Caco-2 (cell line): ENCODE measurements at places on chromosomes 4 and X. TPM values are rescaled to one million over a fixed set of nuclear protein-coding genes. Genes with fewer than 3 reads are reported as not detected.
A peak's percentile ranks its signal among the peaks of the same experiment; 100 is the strongest.

GRCh38 chrX:46477435-46477834 lies 67.8 kb downstream of the ZNF674 start:
- DNase-seq: no peak

Gene LINC00632
- total RNA-seq: not detected in 2 replicates

DNA sequence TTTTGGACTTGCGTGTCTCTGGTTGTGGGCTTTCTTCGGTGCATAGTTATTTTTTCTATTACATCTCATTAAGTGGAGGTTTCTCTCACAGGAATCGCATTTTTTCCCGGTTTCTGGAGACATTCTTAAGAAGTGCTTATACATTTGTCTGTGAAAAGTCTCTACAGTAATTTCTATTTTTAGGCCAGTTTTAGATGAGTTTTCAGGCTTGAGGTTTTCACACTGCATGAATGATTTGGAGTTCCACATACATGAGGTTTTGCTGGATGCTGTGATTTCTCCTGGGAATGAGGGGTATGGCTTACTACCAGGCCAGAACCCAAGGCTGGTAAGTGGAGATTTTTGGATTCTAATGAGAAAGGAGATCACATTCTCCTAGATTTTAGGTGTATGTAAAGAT lies 422.6 kb upstream of the SLIT2 start:
- no peak for DNase-seq

Gene JADE3
- total RNA-seq: 21.7 and 22.7 TPM in 2 replicates

Gene SLC10A4
- total RNA-seq: 1.7 and 2.6 TPM in 2 replicates

DNA sequence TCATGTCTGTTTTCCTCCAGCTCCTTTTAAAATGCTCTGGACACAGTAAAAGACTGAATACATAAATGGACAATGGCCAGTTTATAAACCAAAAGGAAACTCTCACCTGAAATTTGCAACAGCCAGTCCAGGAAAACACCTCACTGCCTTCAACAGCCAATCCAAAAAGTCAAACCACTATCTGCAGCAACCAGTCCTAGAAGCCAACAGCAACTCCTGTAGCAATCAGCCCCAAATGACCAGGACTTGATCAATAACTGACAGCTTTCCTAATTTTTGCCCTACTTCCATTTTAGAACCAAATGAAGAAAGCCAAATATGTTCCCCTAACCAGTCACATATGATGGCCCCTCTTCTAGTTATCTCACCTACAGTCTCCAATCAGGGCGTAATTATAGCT lies 309.5 kb upstream of the CPXCR1 start:
- DNase-seq: no peak

Gene SPANXA1
- total RNA-seq: not detected in 2 replicates

DNA sequence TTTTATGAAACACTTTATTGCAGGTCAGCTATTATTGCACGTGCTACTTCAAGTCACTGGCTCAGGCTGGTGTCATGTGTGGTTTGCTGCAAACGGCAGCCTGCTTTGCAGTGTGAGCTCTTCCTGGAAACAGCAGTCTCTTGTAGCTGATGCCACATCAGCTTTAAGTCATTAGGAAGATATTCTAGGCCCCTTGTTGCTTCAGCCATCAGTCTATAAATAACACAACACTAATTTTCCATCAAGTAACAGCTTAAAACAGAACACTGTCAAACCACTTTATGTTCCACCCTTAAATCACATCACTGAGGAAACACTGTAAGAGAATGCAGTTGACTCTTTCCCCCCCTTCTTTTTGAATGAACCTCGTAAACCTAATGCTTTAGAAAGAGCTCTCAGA lies 93.8 kb downstream of the GATB start:
- DNase-seq: no peak

DNA sequence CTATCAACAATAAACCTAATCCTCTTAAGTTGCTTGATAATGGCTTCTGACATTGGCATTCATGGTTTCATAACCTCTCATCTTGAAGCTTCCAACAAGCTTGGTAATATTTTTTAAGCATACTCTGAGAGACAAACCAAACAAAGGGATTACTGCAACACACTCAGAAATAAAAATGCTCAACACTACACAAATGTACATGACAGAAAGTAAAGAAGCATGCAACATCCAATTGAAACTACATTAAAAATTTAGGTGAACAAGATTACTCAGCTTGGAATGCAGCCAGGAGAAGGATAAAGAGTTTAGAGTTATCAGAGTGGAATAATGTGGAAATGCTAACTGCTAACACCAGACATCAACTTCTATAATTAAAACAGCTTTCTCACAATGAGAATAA lies 1136.6 kb upstream of the PABPC4L start:
- DNase-seq: no peak

DNA sequence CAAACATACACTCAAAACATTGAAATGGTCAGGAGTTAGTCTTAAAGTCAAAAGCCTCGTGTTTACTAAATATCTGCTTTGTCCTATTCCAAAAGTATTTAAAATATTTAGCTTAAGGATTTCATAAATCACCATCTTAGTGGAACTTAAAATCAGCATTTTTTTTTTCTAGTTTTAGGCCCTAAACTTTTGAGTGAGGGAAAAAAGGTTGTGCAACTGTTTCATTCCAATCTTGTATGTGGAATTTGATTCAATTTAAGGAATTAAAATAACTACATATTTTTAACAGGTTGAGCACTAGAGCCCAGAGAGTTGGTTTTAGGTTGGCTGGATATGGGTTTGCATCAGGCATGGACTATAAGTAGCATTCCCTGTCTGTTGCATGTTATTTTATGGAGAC lies 35.7 kb upstream of the ANK2 start:
- DNase-seq: no peak

- DNase-seq: no peak
These were observed 4.6 kb upstream of the GRID2 start for GRCh38 chr4:92299152-92299551.

DNA sequence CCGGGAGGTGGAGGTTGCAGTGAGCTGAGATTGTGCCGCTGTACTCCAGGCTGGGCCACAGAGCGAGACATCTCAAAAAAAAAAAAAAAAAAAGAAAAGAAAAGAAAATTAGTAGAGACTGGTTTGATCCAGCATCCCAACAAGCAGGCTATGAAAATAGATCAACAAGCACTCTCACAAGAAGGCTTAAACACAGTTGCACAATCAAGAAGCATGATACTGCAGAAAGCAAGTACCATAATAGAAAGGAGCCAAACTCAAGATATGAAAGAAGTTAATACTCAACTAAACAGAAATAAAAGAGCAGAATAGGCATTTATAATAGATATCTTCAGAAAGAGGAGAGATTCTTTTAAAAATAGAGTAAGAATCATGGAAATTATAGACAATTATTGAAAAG lies 10.6 kb downstream of the TLR6 start:
- no peak for DNase-seq

GRCh38 chr4:159104694-159105414 lies 2.0 kb downstream of the RAPGEF2 start:
- no peak for DNase-seq

Gene DAPP1
- not detected in 2 replicates for total RNA-seq

GRCh38 chr4:7647186-7647585 lies 212.5 kb upstream of the PSAPL1 start:
- DNase-seq: no peak

GRCh38 chrX:153818571-153819383 lies 11.6 kb downstream of the PDZD4 start:
- peak; percentile 65 for DNase-seq
